ENCODE measurements at places on chromosomes 12 and 14.
A peak's percentile ranks its signal among the peaks of the same experiment; 100 is the strongest.

GRCh38 chr14:87407344-87407743 lies 585.6 kb downstream of the GALC start:
- no peak for DNase-seq

DNA sequence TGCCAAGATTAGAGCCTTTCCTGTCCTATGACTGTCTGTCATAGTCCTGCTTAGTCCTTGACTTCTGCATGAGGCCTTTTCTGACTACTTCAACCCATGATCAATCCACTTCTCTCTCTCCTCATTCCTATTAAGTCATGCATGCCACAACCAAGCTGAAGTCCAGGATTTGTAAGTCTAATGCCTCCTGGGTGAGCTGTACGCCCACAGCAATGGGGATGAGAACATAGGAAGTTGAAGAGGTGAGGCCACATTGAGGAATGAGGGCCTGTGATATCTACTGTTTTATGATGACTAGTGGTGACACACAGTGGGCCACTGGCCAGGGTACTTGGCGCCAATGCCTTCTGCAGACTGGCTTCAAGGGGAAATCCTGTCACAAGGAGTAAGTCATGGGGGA lies 994.1 kb upstream of the TMEM132C start:
- DNase-seq, result no peak

GRCh38 chr14:99667821-99668220 lies 16.3 kb upstream of the CYP46A1 start:
- DNase-seq, result no peak

DNA sequence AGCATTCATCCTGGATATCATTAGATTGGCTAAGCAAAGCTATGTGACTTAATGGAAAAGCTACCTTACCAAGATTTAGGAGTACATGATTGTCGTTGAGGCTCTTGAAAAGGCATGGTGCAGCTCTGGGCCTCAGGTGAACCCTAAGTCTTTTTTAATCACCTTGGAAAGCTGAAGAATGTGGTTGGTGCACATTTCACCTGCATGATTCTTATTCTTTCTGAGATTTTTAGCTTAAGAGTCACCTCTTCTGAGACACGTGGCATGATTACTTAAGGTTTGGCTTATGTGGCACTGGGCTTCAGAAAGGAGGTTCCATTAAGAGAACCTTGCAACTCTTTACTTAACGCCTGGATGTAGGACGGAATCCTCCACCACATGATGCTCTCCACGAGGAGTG lies 498.5 kb downstream of the TMEM117 start:
- DNase-seq, result no peak

- peak; percentile 21 for DNase-seq
Measured at GRCh38 chr14:51652168-51653078, 713 bp downstream of the FRMD6 start.

- DNase-seq, result no peak
Measured at GRCh38 chr12:52892207-52892852, 12.5 kb downstream of the KRT8 start.

GRCh38 chr12:68639396-68639767 lies 28.7 kb downstream of the RAP1B start:
- DNase-seq, result no peak

GRCh38 chr12:111066744-111067437 lies 146.5 kb upstream of the MYL2 start:
- no peak for DNase-seq

DNA sequence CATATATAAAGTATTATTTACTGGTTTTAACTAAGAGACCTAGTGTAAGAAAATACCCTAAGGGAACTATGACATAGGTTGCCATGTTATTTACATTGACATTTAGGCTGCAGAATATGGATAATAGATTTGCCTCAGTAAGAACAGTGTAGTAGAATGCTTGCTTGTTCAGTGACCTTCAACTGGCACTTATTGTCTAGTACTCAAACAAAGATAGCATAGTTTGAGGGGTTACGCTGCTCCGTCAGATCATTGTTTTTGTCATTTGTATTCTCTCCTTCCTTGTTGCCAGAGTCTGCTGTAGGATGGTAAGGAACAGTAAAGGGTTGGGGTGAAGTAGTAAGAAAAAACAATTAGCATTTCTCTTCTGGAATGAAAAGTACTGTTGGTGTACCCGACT lies 33.2 kb downstream of the TOGARAM1 start:
- DNase-seq, result no peak

DNA sequence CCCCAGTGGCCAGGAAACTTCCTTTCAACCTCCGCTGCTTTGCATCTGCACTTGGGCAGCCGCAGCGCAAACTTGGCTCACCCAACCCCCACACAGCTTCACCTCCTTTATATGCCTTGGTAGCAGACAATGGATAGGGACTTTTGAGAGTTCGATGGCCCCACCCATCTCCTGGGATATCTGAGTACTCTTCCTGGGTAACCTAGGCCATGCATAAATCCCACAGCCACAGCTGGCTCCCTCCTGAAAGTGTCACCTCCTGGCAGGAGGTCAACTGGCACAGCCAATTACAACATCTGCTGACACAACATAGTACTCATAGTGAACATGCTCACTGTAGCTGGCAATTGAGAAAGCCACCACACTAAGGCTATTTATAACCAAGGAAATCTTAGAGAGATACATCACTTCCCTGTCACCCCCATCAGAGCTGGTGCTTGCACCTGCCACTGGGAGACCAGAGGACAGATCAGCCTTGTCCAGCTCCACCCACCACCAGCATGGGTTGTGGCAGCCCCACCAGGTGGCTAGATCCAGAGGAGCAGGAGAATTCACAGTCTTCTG lies 410.0 kb downstream of the SYT1 start:
- DNase-seq, result no peak

GRCh38 chr14:47332106-47332505 lies 343.3 kb downstream of the MDGA2 start:
- no peak for DNase-seq
